ENCODE measurements at places on chromosomes 7 and 10.

- DNase-seq, result peak; percentile 82
These were observed 200.7 kb downstream of the POLR1F start for GRCh38 chr7:19508124-19508523.

GRCh38 chr10:78176320-78177317, 143.0 kb downstream of the RPS24 start:
- peak; percentile 20 for DNase-seq

DNA sequence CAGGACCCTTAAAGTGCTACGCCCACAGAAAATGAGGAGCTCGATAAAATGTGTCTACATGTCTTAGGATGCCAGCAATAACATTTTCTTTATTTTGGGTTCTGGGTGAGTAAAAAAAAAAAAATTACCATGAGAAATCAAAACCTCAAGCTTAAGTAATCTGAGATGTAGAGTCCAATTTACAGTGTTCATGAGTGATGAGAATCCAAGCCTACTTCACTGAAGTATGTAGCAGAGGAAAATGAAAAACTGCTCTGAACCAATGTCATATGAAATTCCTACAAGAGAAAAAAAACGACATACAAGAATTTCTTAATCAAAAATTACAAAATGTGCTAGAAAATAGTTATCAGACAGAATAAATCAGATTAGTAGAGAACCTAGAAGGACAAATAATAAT, 274.4 kb downstream of the HTR7 start:
- no peak for DNase-seq

DNA sequence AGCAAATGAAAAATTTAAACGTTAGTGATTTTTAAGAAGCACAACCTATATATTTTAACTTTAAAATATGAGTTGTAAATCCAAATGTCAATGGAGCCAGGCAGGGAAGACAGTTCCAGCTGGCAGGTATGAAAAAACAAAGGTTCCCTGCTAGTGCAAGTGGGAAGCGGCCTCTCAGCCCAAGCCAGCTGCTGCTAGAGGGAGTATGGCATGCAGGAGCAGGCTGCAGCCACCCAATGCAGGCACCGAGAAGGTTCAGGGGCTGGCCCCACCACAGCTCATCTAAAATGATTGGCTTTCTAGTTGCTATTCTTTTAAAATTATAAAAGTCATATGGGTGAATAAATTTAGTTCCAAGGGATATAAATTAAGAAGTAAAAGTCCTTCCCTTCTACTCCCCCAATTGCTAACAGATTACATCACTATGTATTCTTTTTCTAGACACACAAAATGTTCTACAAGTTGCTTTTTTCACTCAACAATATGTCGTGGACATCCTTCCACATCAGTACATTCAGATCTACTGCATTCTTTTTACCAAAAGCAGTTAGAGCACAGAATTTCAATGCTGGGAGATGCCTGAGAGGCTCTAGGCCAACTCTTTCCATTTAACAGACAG, 69.3 kb downstream of the SGMS1 start:
- peak; percentile 18 for DNase-seq

DNA sequence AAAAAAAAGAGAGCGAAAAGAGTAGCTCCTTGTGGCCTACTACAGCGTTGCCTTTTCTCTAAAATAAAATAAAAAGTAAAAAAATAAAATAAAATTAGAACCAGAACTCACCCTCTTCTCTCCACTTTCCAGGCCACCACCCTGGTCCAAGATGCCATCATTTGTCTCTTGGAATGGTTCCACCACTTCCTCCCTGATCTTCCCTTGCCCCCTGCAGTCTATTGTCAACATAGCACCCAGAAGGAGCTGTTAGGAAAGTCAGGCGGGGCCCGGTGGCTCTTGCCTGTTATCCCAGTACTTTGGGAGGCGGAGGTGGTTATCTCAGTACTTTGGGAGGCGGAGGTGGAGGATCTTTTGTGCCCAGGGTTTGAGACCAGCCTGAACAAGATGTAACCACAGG, 7.6 kb upstream of the GRID2IP start:
- DNase-seq, result peak; percentile 39

GRCh38 chr10:62826273-62826672, 10.1 kb upstream of the EGR2 start:
- no peak for DNase-seq

GRCh38 chr7:18177815-18178660, 150.4 kb upstream of the PRPS1L1 start:
- no peak for DNase-seq

- DNase-seq, result no peak
These were observed 107.3 kb upstream of the SGCE start for GRCh38 chr7:94763268-94763667.

GRCh38 chr10:72353028-72353964, 1.4 kb downstream of the DNAJB12 start:
- no peak for DNase-seq

GRCh38 chr7:48083114-48083830, 5.8 kb upstream of the UPP1 start:
- DNase-seq, result no peak

DNA sequence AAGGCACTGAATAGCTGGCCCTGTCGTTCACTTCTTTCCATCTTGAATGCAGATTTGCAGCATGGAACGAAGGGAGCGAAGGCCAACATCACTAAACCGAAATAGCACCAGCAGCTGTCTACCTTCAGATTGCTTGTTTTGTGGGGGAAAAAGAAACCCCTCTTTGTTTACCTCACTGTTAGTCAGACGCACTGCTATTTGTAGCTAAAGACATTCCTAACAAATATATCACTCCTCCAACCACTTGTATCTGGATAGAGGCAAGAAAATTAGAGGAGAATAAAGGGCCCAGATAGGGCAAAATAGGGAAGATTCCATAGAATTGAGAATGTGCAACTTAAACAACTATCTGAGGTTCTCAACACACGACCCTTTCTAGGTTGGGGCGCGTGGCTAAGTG, 26.5 kb downstream of the ANK3 start:
- no peak for DNase-seq

DNA sequence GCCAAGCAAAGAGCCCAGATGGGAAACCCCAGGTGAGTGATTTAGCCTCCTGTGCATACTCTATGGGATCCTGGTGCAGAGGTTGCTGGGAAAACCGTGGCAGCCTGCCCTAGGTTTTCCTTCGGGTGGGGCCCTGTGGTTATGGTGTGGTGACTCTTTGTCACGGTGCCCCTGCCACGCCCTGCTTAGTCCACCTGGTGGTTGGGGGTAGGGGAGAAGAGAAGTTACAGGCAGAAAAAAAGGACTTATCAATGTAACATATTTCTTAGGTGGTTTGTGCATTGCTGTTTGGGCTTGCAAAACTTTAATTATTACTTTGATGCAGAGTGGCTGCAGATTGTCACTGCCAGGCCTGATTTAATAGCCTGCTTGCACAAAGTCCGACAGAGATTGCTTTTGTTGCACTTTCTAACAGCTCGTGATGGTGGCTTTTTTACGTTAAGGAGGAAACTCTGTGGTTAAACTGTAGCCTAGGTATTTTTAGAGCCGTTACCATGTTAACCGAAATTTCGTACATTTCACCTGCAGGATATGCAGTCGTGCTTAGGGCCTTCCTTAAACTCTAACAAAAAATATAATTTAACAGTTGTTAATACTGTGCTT, 197.4 kb downstream of the RNLS start:
- DNase-seq, result no peak

DNA sequence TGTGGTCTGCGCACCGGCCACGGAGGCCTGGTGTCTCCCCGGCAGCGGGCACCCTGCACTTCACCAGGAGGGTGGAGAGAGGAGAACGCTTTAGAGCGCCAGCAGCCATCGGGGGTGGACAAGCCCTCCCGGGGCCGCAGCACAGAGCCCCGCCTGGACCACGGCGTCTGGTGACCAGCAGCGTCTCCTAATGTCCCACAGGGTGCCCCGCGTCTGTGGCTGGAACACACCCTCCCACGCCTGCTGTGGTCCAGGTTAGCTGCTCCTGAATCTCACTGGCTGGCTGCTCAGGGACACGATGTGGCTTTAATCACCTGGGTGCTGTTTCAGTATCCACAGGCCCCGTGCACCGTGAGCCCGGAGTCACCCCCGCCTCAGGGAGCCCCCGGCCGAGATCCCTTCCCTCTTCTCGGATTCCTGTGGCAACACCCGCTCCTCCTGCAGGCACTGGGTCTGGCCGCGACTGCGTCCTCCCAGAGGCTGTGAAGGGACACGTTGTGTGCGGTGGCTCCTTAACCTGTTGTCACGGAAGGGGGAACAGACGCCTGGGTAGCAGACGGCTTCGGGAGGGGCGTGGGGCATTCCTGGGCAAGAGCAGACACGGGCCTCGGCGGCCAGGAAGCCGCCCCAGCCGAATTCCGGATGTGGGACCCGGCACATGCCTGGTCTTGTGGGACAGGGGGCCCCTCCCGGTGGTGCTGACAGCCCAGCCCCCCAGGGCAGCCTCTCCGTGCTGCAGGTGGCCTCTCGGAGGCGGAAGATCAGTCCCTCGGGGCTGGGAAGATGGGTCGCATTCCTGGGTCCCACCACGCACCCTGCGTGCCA, 78.9 kb downstream of the FOXL3 start:
- no peak for DNase-seq

All from NCI-H345 (cell line).